ENCODE measurements at places on chromosomes 12 and 14.

- no peak for DNase-seq
These were observed 270.9 kb downstream of the C12orf50 start for GRCh38 chr12:87758271-87758670.

- no peak for DNase-seq
These were observed 18.3 kb downstream of the GLRX5 start for GRCh38 chr14:95553141-95553540.

DNA sequence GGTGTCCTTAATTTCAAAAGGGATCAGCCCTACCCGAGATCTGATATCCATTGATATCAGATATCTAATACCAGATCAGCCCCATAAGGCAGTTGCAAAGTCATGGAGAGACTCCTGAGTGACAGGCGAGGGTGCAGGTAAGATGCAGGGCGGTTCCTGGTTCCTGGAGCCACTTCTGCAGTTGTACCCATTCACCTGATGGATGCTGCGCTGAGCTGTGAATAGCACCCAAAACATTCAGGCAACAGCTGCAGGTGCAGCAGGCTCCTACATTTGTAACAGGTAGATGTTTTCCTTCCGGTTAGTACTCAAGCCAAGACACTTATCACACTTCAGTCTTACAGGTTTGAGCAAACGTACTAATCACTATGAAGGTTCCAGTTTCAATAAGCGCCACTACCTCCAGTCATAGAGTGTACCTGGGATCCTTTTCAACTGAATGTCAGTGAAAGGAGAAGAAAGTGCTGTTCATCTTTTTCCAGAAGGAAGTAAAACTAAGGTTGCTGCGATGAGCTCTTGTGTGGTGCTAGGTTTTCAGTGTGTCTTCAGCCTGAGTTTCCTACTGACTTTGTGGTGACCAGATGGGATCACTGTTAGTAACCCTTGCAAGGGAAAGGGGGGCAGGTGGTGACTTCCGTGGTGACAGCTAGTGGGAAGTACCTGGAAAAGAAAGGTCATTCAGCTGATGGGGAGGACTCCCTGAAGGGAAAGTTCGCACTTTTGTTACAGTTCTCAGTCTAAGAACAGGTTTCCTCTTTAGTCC is 1.9 kb downstream of the ATP6V0A2 start:
- DNase-seq = peak; percentile 31

GRCh38 chr12:52356031-52356761 is 11.1 kb downstream of the KRT85 start:
- no peak for DNase-seq

DNA sequence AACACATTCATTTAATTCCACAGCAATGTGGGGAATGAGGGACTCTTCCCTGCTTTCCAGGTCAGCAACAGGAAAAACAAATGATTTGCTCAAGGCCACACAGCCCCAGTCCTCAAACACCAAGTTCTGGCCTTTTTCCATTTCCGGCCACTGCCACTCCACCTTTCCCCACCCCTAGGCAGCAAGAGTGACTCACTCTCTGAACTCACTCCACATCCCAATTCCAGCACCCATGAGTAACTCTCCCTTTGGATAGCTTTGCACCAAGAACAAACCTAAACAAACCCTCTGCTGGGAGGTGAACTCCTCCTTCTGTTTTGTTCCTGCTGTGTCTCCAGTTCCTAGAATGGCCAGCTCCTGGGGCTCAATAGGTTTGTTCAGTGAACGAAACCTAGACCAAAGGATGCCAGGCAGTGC is 30.4 kb upstream of the PLEKHG6 start:
- no peak for DNase-seq

- no peak for DNase-seq
These were observed 63.5 kb downstream of the ERH start for GRCh38 chr14:69334576-69334975.

GRCh38 chr14:24037658-24038037 is 14.2 kb upstream of the CARMIL3 start:
- no peak for DNase-seq

GRCh38 chr14:67357969-67358354 is 1.6 kb downstream of the ATP6V1D start:
- DNase-seq = no peak

GRCh38 chr12:62215506-62215905 is 44.7 kb upstream of the USP15 start:
- no peak for DNase-seq

Data from activated CD8-positive, alpha-beta T cell treated with anti-CD3 and anti-CD28 coated beads, Interleukin-2, amount 10 ng/mL, durations not matched to agents 7 days and 5 days (primary cell).